NCI-H2081 treated with DMSO at 0.1 percent for 48 hours (cell line): ENCODE measurements at places on chromosomes 2 and 18.
A peak's percentile ranks its signal among the peaks of the same experiment; 100 is the strongest.

GRCh38 chr18:62632788-62633455 lies 82.4 kb upstream of the PHLPP1 start:
- DNase-seq: no peak

GRCh38 chr2:206692971-206693370 lies 25.2 kb downstream of the DYTN start:
- no peak for DNase-seq

DNA sequence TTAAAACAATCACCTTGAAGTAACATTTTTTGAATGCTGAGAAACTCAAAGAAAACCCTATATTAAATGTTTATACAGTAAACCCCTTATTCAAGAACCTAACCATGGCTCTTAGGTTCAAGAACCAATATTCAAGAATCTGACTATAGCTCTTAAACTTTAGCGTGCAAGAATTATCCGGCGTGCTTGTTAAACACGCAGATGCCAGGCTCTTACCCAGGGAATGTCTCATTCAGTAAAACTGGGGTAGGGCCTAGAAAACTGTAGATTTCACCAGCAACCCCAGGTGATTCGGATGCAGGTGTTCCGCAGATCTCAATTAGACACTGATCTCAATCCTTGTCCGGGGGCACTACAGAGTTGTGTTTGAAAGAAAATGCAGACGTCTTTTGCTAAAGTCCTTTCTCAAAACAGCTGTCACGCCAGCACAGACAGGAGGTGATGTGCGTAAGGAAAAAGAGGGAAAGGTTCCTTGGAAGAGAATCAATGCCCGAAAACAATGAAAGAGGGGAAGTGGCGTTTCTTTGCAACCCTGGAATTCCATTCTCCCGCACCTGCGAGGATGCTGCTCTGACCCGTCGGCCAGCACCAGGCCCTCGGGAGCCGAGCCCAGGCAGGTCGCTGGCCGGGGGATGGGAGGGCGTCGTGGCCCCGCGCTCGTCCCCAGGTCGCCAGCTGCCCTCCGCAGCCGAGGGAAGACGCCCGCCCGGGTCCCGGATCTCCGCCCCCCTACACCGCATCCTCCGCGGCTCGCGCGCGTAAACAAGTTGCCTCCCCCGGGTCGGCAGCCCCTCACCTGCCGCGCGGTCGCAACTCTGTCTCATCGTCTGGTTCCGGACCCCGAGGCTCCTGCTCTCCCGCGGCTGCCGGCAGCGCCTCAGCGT lies 851 bp downstream of the EIF2AK3 start:
- no peak for DNase-seq

- DNase-seq: peak; percentile 27
These were observed 55.5 kb downstream of the PIGN start for GRCh38 chr18:62131301-62131909.

- no peak for DNase-seq
These were observed 4.3 kb upstream of the GALNT1 start for GRCh38 chr18:35577045-35577848.

DNA sequence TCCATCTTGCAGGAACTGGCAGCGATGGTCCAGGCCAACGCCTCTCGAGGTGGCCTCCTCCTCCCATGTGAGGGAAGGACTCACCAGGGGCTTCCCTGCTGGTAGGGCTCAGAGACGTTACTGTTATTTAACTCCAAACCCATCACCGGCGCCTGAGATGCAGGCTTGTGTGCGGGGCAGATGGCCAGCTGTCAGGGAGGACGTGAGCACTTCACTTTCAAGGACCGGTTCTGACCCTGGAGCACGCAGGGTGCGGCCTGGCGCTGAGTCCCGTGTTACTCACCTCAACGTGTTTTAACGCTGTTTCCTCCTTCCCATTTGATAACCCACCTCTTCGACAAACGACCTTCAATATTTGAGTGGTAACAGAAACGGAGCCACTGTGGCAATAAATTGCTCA lies 350.2 kb downstream of the ZNF516 start:
- no peak for DNase-seq

DNA sequence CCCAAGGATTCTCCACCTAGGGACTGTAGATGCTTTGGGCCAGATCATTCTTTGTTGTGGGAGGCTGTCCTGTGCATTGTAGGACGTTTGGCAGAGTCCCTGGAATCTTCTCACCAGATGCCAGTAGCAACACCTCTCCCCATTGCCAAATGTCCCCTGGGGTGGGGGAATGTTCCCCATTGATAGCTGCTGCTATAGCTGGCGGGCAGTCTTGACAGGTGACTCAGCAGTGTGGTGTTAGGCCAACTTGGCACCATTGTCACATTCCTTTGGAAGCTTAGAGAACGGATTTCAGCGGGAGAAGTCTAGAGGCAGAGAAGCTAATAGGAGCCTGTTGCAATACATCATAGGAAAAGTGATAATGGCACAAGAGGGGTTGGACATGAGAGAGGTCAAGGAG lies 495.7 kb upstream of the SMIM21 start:
- DNase-seq: no peak

DNA sequence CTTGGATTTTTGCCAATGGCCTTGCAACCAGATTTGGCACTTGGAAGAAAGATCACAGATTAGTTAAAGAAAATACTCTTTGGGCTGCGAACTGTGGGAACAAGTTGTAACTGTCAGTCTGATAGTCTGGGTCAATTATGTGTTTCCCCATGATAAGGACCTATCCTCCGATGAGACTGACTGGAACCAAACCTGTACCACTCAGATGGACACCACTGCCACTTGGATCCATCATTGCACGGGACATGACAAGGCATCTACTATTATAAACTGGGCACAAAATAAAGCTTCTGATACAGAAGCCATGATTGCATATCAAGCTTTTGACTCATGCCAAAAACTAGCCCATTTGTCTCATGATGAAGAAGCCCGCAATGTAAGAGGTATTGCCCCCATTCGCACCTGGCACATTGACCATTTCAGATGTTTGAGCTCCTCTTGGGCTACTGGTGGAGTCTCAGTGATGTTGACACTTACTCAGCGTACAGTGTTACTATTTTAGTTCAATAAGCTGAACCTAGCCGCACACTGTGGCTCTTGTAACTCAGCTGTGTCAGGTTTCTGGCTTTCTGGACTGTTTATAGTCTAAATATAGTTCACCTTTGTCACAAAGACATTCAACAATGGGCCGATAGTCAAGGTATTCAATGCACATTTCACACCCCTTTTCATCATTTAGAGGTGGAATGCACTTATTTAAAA lies 179.8 kb upstream of the RBBP8 start:
- DNase-seq: no peak

DNA sequence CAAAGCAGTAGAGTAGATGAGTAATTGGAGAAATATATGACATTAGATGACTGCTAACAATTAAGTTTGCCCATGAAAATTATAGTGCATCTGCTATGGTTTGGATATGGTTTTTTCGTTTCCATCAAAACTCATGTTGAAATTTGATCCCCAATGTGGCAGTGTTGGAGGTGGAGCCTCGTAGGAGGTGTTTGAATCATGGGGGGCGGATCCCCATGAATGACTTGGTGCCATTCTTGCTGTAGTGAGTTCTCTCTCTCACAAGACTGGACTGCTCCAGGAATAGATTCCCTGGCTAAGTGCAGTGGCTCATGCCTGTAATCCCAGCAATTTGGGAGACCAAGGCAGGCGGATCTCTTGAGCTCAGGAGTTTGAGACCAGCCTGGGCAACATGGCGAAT lies 9.7 kb upstream of the CUL3 start:
- DNase-seq: no peak

DNA sequence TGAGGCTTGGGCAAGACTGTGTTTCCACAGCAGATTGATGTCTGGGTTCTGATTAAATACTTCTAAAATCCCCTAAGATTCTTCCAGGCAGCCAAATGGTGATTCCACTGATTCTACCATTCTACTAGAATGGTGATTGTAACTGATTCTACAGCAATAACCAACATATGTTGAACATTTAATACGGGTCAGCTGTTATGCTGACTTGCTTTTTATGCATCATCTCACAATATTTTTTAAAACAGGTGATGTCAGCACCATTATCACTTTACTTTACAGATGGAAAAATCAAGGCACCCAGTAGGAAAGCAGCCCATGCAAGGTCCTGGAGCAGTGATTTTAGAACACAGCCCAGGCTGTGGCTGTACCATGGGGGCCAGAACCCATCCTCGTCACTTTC lies 37.5 kb downstream of the TIMM21 start:
- DNase-seq: no peak

GRCh38 chr18:44502790-44503189 lies 177.9 kb upstream of the SETBP1 start:
- DNase-seq: no peak

DNA sequence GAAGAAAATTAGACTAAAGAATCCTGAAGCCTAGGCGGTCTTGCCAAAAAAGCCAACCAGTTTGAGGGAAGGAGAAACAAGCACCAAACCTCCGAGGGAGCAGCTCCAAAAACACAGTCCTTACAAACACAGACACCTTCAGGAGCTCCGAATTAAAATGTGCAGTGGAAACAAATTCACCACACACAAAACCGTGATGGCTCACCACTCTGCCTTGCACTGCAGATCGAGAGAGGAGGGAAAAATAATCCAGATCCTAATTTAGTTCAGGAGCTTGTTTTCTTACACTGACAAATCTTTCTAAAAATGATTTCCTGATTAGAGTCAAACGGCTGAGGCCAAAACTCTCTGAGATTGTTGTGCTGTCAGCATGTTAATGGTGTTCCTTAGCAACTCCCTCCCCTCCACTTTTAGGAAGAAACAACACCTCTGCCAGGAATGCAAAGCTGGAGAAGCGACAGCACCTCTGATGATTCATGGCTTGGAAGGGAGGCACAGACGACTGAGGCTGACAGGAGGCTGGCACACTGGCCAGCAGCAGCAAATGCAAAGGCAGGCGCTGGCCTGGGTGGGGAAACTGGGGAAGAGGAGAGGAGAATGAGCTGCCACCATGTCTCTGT lies 249.4 kb upstream of the KLHL29 start:
- DNase-seq: no peak

- DNase-seq: no peak
These were observed 4.0 kb upstream of the GLS start for GRCh38 chr2:190876631-190877030.

- no peak for DNase-seq
These were observed 58.0 kb downstream of the NYAP2 start for GRCh38 chr2:225457482-225457881.

- no peak for DNase-seq
These were observed 32.8 kb upstream of the PEX13 start for GRCh38 chr2:60984720-60985119.
